ENCODE measurements at places on chromosomes 2 and 18. TPM values are rescaled to one million over a fixed set of nuclear protein-coding genes. Genes with fewer than 3 reads are reported as not detected.

DNA sequence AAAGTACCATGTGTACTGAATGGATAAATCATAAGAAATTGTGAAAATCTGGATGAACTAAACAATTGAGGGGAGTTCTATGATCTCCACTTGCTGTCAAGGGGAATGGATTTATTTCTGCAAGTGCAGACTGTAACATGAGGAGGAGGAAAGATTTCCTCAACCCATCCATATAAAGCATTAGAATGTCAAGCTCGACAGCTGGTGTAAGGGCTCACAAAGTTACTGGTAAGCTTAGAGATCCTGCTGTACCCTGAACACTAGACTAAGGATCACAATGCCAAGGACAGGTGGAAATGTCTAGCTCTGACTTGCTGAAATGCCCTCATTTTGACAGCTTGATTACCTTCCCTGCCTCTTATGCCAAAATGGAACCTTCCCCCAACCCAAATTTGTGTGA lies 125.3 kb downstream of the TCF4 start:
- no peak overlapping the region for H3K4me3 ChIP-seq
- no peaks in the 10 kb centered on the region for H3K36me3 ChIP-seq
- H3K27me3 ChIP-seq = no peaks in the 10 kb centered on the region
- DNase-seq = no peak
- no peaks in the 10 kb centered on the region for H3K4me1 ChIP-seq
- no peak overlapping the region for H3K27ac ChIP-seq

DNA sequence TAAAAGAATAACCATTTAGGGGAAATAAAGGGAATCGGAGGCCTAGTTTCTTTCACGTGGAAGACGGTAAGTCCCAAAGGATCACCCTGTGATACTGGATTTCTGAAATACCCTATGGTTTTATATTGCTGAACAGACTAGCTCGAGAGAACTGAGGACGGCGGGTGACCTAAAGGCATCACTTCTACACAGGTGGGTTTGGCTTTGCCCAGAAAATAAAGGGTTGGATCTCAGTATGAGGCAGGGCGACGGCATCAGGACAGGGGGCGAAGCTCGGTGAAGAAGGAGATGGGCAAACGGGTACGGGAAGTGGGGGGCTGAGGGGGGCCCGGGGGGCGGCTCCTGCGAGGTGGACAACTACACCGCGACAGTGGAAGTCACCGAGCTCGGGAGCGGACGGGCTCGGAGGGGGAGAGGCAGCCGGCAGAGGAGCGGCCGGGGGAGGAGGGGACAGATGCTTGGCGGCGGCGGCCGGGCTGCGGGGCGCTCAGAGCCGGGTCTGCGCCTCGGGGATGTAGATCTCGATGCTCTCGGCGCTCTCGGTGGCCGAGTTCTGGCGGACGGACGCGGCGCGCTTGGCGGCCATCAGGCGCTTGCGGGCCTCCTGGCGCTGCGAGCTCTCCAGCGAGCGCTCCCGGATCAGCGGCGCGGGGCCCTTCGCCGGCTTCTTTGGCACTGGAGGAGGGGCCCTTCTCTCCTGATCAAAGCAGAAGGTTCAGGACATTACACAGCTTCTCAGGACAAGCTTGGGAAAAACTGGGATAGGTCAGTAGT lies 48.9 kb downstream of the TGIF1 start:
- peaks cover 7% of the 10 kb centered on the region for H3K4me1 ChIP-seq
- H3K4me3 ChIP-seq = peak overlapping the region; percentile 50
- DNase-seq = no peak
- no peaks in the 10 kb centered on the region for H3K36me3 ChIP-seq
- H3K27me3 ChIP-seq = no peaks in the 10 kb centered on the region
- H3K27ac ChIP-seq = no peak overlapping the region

- H3K27me3 ChIP-seq = no peaks in the 10 kb centered on the region
- no peak overlapping the region for H3K27ac ChIP-seq
- DNase-seq = peak; percentile 72
- no peak overlapping the region for H3K4me3 ChIP-seq
- peaks cover 56% of the 10 kb centered on the region for H3K36me3 ChIP-seq
- H3K4me1 ChIP-seq = no peaks in the 10 kb centered on the region
Measured at GRCh38 chr2:169961911-169962310, 134.7 kb downstream of the UBR3 start.

GRCh38 chr2:187567126-187567525 lies 12.9 kb upstream of the TFPI start:
- no peak for DNase-seq
- H3K27ac ChIP-seq = no peak overlapping the region
- no peaks in the 10 kb centered on the region for H3K27me3 ChIP-seq
- H3K4me3 ChIP-seq = no peak overlapping the region
- no peaks in the 10 kb centered on the region for H3K4me1 ChIP-seq

GRCh38 chr2:166419616-166419934 lies 43.8 kb upstream of the SCN9A start:
- H3K27me3 ChIP-seq = no peaks in the 10 kb centered on the region
- H3K36me3 ChIP-seq = no peaks in the 10 kb centered on the region
- H3K4me1 ChIP-seq = peaks cover 6% of the 10 kb centered on the region
- no peak for DNase-seq
- no peak overlapping the region for H3K4me3 ChIP-seq

- H3K27ac ChIP-seq = no peak overlapping the region
- H3K27me3 ChIP-seq = peaks cover 59% of the 10 kb centered on the region
- no peaks in the 10 kb centered on the region for H3K4me1 ChIP-seq
- H3K36me3 ChIP-seq = no peaks in the 10 kb centered on the region
Measured at GRCh38 chr2:84880395-84880644, 564 bp downstream of the TRABD2A start.

GRCh38 chr2:223735035-223735640 lies 102.2 kb downstream of the AP1S3 start:
- H3K4me1 ChIP-seq = no peaks in the 10 kb centered on the region
- H3K4me3 ChIP-seq = no peak overlapping the region
- H3K27ac ChIP-seq = no peak overlapping the region
- DNase-seq = no peak
- H3K36me3 ChIP-seq = no peaks in the 10 kb centered on the region
- no peaks in the 10 kb centered on the region for H3K27me3 ChIP-seq

DNA sequence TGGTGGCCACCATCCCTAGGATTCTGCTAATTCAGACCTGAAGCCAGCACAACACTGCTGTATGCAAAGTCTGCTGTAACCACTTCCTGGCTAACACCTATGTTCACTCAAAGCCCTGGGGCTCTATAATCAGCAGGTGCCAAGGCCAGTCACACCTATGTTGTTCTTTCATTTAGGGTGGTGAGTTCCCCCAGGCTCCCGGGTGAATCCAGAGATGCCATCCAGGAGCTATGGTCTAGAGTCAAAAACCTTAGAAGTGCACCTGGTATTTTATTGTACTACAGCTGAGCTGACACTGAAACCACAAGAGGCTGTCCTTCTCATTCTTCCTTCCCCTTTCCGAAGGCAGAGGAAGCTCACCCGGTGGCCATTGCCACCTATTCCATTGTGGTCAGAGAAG lies 46.2 kb upstream of the CCDC141 start:
- H3K27ac ChIP-seq = no peak overlapping the region
- H3K36me3 ChIP-seq = no peaks in the 10 kb centered on the region
- H3K27me3 ChIP-seq = no peaks in the 10 kb centered on the region
- H3K4me3 ChIP-seq = no peak overlapping the region

DNA sequence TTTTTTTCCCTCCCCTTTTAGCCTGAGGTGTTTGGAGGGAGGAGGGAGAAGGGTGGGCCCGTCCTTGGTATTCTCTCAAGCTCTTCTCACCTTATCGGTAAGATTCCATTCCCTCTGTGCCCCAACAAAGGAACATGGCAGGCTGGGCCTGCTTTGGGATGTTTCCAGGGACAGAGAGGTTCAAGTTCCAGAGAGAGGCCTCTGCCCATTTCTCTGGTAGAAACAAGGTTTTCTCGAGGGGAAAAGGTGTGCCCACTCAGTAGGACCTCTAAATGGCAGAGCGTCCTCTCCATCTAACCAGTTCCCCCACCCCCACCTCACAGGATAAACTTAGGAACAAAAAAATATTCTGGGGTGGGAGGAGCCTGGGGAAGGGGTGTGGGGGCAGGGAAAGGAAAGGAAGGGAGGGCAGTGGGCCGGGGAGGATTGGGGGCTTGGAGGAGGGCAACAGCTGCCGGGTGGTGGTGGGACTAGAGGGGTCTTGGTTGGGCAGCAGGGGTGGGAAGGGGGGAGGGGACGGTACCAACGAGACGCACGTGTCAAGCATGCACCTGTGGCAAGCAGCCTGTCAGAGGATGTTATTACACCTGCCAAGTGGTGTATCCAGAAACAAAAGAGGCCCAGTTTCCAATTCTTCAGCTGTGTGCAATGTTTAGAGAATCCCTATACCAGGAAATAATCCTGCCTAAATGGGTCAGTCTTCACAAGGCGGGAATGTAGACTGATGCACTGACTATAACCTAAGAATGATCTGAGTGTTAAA lies 2.1 kb downstream of the PCBP1 start:
- no peaks in the 10 kb centered on the region for H3K36me3 ChIP-seq
- peaks cover 33% of the 10 kb centered on the region for H3K4me1 ChIP-seq
- H3K4me3 ChIP-seq = peak overlapping the region; percentile 70
- peak; percentile 69 for DNase-seq
- H3K27ac ChIP-seq = peak overlapping the region; percentile 100

DNA sequence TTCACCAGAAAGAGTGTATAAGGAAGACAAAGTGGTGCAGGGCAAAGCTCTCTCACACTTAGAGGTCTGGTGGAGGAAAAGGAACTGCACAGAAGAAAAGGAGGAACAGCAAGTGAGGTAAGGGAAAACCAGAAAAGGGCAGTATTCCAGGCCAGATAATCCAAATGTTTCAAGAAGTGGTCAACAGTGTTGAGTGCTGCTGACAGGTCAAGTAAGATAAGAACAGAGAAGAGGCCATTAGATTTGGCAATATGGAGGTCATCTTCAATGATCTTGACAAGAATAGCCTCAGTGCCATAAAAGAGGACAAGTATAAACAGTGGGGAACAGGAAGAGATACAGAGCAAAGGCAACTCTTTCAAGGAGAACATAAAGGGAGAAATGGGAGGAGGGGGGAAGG lies 15.0 kb downstream of the ADD2 start:
- H3K27ac ChIP-seq = no peak overlapping the region
- H3K27me3 ChIP-seq = no peaks in the 10 kb centered on the region
- no peak for DNase-seq
- H3K4me1 ChIP-seq = no peaks in the 10 kb centered on the region
- no peaks in the 10 kb centered on the region for H3K36me3 ChIP-seq

GRCh38 chr2:71742953-71743601 lies 289.7 kb downstream of the DYSF start:
- no peaks in the 10 kb centered on the region for H3K36me3 ChIP-seq
- H3K27ac ChIP-seq = peak overlapping the region; percentile 74
- H3K4me3 ChIP-seq = no peak overlapping the region
- DNase-seq = peak; percentile 96

Gene UPP2
- total RNA-seq = not detected

Gene CYTIP
- total RNA-seq = 3.5 TPM

Gene SERPINB10
- total RNA-seq = not detected

Gene ABCG8
- not detected for total RNA-seq

Gene NTSR2
- total RNA-seq = not detected
